ENCODE measurements at places on chromosomes 12 and 14. TPM values are rescaled to one million over a fixed set of nuclear protein-coding genes. Genes with fewer than 3 reads are reported as not detected.

Gene AKAP3
- total RNA-seq: 3.7 TPM

Gene RNF41
- 86.0 TPM for total RNA-seq

Gene TIGAR
- 10.0 TPM for total RNA-seq

Gene CRIP1
- total RNA-seq: 129 TPM

Gene KITLG
- total RNA-seq: not detected

Gene OASL
- 0.86 TPM for total RNA-seq

Gene TXNRD1
- 77.3 TPM for total RNA-seq

Gene CSRP2
- 1.6 TPM for total RNA-seq

Gene MYF5
- total RNA-seq: not detected

Gene DBX2
- not detected for total RNA-seq

Gene GRIP1
- total RNA-seq: 0.54 TPM

GRCh38 chr12:50110762-50111351 lies 1.2 kb upstream of the COX14 start:
- peak; percentile 58 for DNase-seq

DNA sequence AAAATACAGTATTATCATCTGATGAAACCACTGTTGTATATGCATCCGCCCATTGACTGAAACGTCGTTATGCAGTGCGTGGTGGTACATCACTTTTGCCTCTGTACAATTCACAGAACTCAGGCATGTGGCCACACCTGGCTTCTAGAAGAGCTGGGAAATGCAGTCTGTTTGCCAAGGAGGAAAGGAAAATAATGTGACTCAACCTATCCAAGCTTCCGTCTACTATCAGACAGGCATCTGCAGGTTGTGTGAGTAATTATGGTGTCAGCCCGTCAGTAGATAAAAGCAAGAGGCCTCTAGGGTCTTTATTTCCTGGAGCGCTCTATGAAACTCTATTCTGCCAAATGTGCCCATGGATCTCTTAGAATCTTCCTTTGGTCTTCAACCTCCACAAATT lies 111.6 kb downstream of the BBS10 start:
- DNase-seq: no peak

GRCh38 chr14:53127832-53128231 lies 25.3 kb downstream of the DDHD1 start:
- DNase-seq: no peak

DNA sequence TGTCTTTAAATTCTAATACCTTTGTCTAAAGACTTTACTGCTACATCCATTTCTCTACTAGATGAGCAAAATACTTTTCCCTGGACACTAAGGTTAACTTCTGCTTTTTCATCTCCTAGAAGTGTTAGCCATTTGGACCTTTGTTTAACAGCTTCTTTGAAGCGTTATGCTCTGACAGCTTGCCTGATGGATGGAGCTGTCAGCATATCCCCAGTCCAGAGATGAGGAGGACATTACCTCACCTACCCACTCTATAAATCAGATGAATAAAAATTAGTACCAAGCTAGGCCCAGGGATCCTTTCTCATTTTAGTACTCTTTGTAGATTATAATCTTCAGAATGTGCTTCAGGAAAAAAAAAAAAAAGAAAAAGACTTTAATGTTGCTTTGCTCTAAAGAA lies 222.7 kb downstream of the PELI2 start:
- DNase-seq: no peak

DNA sequence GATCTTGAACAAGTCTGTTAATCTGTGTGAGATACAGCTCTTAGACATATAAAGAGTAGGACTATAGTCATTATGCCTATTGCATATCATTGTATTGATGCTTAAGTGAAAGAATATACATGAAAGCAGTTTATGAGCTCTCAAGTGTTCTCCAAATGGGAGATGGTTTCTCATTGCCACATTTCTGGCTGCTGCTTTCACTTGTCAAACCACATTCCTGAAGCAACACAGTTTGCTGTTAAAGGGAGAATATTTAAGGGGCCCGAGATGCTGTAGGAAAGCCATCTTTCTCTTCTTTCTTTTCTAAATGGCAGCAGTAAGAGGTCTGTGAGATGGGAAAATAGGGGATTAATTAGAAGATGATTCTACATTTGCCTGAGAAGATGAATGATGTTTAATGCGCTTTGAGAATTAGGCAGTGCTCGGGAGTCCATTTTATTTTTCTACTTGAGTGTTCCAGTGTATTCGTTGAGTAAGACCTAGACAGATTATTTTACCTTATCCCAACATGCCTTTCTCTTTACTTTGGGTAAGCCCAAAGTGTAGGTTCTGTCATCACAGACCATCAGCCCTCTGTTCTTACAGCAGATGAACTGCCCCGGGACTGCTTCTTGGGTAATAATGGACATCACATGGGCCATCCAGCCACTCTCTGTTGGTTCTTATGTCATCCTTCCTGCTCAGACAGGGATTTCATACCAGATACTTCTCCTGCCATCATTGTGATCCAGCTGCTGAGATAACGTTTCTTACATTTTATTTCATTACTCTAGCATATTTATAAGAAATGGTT lies 35.6 kb downstream of the ANO4 start:
- no peak for DNase-seq

GRCh38 chr14:97077687-97078086 lies 280.5 kb downstream of the VRK1 start:
- no peak for DNase-seq

- no peak for DNase-seq
Measured at GRCh38 chr14:71487449-71487848, 444.8 kb upstream of the RGS6 start.

DNA sequence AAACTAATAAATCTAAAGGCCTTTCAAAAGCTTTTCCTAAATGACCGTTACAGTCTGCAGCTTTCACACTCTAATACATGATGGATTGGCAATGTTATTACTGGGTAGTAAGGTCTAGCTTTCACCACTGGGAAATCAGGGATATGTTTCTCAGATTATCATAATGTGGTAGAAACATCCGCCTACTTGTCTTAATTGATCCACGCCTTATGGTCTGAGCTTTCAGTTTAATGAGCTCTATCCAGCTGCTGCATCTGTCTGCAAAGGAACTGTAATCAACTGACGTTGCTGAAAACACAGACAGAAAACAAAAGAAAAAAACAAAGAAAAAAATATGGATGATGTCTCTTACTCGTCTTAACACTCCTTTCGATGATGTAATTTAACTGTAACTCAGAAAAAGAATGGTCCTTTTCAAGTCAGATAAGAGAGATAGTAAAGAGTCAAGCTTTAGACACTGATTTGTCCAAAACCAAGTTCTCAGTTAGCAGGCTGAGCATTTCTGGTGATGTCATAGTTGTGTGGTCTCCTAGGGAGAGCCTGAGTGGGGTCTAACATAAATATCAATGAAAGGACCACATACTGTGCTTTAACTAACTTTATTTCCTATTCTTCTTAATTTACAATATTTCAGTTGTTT lies 85.9 kb downstream of the C2CD5 start:
- no peak for DNase-seq

DNA sequence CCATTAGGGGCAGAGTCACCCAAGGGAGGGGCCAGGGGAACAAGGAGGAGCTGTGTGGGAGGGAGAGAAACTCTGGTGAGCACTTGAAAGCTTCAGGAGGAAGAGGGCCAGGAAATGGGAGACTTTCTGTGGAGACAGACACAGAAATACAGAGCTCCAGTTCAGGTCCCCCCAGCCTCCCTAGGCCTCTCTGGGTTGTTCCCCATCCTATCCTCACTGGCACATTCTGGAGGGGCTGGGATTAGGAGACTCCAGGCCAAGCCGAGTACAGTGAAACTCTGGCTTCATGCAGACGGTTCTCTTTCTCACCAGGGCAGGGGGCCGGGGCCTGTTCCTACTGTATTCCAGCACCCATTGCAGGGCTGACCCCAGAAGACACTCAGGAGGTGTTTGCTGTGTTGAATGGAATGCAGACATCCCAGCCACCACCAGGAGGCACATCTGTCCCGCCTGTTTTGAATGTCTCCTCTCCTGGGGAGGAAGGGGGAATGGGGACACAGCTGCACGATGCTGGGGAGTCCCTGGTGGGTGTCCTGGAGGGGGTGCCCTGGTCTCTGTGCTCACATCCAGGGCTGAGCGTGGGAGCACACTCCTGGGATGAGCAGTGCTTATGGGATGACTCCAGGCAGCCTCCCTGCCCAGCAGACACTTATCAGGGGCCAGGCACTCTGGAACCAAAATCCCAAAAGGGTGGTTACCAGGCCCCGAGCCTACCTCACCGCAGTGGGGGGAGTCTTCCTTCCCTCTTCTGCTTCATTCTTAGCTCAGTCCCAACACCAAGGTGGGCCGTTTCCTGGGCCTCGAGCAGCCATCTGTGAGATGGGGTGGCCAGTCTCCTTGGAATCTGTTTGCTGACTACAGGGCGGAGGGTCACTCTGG lies 5.5 kb upstream of the KRT84 start:
- no peak for DNase-seq

DNA sequence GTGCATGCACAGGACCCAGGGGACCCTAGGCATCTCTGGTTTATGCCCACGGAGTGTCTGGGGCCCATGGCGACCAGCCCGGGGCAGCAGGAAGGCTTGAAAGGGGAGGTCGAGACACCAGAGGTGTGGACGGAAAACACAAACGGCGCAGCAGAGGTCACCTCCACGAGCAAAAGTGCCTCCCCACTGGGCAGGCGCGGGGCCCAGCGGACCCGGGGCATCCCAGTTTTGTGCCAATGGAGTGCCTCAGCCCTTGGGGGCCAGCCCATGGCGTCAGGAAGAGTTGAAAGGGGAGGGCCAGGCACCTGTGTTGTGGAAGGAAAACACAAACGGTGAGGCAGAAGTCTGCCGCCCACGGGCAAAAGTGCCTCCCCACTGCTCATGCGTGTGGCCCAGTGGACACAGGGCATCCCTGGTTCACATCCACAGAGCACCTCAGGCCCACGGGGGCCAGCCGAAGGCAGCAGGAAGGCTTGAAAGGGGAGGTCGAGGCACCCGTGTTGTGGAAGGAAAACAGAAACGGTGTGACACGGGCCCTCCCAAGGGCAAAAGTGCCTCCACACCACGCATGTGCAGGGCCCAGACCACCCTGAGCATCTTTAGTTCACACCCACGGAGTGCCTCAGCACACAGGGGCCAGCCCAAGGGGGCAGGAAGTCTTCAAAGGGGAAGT lies 378.8 kb downstream of the ALG10 start:
- peak; percentile 5 for DNase-seq

- no peak for DNase-seq
Measured at GRCh38 chr12:49661191-49661590, 37.8 kb downstream of the PRPF40B start.

DNA sequence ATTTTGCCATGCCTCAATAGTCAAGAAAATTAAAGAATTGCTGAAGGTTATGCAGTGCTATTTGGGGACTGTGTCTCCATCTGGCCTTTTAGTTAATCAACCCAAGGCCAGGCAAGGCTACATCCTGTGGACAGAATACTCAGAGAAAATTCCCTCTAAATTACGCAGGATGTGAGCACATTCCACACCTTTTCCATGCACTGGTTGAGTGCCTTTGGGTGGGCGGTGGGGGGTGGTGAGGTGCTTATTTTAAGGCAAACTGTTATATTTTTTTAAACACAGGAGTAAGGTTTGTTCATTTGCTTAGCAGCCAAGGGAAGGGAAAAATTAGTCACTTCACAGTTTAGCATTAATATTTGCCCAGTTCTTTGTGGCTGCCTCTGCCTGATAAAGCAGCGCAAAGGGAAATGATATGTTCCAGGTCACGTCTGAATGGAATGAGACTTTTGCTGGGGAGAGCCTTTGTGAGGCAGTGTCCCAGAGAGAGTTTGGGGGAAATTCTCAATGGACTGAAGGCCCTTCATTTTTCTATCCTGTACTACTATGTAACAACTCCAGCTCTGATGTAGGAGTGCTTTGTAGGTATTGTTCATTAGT lies 17.2 kb upstream of the KCNA5 start:
- DNase-seq: no peak

DNA sequence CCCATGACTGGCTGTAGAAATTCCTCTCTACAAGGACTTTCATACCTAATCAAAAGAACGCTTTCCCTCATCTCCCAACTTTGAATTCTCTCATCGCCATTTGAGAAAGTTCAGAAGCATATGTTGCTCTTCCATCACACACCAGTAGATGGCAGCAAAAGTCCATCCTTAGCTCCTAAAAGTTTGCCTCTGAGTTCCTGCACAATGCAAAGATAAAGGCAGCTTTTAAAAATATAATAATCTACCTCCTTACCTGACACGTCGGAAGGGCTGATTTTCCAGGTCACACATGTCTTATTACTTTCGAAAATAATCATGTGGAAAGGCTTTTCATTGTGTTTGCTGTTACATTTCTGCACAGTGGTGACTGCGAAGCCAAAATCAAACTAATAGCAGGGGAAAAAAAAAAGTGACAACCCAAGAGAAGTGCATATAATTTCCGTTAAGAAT lies 456.7 kb upstream of the SEL1L start:
- no peak for DNase-seq

GRCh38 chr14:71320734-71321573 lies 413.7 kb downstream of the PCNX1 start:
- DNase-seq: peak; percentile 73

DNA sequence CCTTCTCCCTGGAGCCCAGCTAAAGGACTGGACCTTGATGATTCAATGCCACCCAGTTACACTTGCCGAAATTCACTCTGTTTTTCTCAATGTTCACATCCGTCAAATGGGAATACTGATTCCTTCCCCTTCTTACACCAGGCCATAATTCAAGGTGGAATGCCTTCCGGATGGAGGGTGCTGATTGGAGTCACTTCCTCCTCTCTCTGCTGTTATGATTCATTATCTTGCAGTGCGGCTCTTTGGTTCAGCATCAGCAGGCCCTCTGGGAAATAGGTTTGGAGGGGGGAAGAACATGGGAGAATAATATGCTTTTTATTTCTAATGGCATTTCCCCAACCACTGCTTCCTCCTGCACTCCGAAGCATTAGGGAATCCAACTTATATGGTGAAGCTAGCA lies 390.6 kb upstream of the TBX3 start:
- DNase-seq: no peak

DNA sequence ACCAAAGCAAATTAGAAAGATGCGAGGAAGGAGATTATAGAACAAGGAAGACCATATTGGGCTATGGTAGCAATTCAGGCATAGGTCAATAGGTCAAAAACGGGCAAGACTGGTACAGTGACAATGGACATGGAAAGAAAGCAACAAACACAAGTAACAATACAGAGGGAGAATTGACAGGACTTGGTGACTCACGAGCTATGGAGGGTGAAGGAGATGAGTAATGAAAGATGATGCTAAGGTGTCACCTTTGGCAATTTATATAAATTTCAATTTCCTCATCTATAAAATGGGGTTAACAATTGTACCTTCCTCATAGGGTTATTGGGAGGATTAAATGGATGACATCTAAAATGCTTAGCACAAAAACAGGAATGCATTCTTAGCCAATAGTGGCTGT lies 15.1 kb upstream of the DUSP16 start:
- no peak for DNase-seq

- DNase-seq: no peak
Measured at GRCh38 chr12:78146365-78146772, 315.7 kb downstream of the NAV3 start.
